ENCODE measurements at places on chromosomes 11 and 22.

- DNase-seq = no peak
Observed at GRCh38 chr22:44196731-44197131, 16.0 kb downstream of the PARVG start.

GRCh38 chr11:120615391-120615790 lies 103.8 kb downstream of the GRIK4 start:
- DNase-seq = no peak

GRCh38 chr11:3158821-3159220 lies 6.3 kb downstream of the OSBPL5 start:
- DNase-seq = no peak

- DNase-seq = no peak
Observed at GRCh38 chr22:24141586-24141985, 39.7 kb upstream of the SUSD2 start.

DNA sequence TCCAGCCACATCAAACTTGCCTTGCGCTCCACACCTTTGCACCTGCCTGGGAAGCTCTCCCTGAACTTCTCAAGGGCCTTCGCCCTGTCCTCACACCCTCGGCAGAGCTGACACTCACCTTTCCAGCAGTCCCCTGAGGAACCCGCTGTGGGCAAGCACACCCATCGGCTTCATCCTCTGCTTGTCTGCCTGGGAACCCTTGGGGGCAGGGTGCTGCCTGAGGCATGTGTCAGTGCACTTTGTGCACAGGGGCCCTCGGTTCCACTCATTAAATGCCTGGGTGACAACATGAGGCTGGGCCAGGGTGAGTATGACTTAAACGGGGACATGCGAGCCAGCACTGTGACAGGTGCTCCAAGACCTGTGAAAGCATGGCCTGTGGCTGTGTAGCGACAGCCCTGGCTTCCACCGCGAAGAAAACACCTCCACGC lies 2.6 kb upstream of the LRFN4 start:
- DNase-seq = no peak

DNA sequence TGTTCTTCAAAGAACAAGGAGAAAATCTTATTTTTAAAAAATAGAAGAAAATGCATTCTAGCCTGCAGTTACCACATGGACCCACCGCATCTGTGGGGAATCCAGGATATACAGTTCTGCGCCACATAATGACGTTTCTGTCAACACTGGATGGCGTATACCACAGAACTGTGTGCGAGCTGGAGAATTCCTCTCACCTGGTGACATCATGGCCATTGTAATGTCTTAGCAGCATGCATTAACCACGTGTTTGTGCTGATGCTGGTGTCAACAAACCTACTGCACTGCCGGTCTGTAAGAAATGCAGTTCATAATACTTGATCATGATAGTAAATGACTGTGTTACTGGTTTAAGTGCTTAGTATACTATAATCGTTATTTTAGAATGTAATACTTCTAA lies 174.7 kb downstream of the TBC1D22A start:
- DNase-seq = no peak

DNA sequence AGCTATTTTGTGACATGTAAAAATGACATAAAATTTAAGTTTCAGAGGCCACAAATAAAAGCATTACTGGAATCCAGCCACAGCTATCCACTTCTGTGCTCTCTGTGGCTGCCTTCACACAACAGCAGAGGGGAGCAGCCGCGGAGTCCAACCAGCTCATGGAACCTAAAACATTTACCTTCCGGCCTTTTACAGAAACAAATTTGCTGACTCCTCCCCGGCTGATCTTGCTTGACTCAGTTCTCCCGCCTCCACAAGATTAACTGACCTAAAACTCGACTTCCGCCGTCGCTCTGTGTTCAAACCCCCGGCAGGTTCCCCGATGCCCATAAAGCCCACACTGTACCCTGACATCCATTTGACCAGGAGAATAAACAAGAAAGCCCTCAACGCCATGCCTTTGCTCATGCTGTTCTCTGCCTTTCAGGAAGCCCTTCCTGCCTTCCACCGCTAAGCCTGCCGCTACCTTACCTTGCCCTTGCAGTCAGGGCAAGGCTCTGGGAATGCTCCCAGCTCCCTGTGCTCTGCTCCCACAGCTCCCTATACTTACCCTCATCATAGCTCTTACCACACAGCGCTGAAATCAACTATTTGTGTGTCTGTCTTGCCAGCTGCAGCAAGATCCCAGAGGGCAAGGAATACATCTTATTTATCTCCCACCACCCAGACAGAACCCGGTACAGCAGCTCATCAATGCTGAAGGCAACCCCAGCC lies 35.4 kb downstream of the MICAL3 start:
- DNase-seq = peak; percentile 36

GRCh38 chr11:131687291-131688047 lies 317.1 kb downstream of the NTM start:
- DNase-seq = no peak

- DNase-seq = no peak
Observed at GRCh38 chr11:65047581-65048422, 6.8 kb downstream of the SAC3D1 start.

- no peak for DNase-seq
Observed at GRCh38 chr11:1382429-1382828, 7.3 kb upstream of the BRSK2 start.

DNA sequence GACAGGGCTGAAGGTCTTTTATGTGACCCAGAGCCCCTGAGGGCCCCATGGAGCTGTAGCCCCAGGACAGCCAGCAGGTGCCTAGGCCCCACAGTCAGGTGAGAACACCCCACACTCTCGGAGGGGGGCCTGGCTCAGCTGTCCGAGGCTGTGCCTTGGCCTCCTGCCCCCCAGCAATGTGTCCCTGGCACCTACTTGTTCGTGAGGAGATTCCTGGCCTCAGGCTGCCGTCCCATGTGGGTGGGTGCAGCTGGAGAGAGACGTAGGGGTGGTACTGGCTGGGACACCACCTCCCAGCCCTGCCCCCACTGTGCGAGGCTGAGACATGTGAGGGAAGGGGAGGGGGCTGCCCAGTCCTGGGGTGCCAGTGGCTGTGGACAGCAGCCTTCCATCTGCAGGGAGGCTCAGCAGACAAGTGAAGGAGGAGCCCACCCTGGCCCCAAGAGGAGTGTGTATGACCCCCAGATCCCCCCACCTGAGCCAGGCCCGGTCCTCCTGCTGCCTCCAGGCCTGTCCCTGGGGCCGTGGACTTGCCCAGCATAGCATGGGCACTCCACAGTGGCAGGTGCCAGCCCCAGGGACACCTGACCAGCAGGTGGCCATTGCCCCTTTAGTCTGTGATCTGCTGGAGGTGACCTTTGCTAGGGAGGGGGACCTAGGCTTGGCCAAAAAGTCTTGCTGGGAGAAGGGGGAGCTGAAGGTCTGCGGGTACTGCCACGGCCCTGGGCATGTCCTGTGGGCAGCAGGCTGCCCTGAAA lies 17.0 kb downstream of the IL17REL start:
- DNase-seq = no peak

DNA sequence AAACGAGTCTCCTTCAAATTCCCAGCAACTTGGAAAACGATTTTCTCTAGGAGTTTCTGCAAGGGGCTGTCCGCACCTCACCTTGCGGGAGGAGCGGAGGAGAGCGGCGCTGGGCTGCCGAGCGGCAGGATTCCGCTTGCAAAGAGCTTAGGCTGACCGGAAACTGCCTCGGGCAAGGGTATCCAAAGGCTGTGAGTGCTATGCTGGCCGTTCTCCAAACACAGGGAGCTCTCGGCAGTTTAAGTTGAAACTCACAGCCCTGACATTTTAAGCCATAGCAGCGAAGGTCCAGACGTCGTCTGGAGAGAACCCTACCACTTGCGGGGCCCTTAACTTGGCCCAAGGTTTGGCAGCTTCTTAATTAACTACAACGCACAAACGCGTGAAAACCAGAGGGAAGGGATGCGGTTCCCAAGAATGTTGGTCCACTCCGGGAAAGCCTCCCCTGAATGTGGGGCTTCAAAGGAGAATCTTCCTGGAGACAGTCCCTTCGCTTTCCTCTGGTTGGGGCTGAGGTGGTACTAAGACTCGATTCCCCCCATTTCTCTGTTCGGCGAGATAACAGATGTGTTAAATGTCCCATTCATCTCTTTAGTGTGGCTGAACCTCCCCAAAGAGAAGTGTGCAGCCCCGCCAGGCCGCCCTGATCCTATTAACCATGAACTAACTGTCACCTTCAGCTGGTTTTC lies 1.1 kb upstream of the DBX1 start:
- DNase-seq = peak; percentile 86

- DNase-seq = no peak
Observed at GRCh38 chr11:75867778-75868374, 52.9 kb downstream of the UVRAG start.

DNA sequence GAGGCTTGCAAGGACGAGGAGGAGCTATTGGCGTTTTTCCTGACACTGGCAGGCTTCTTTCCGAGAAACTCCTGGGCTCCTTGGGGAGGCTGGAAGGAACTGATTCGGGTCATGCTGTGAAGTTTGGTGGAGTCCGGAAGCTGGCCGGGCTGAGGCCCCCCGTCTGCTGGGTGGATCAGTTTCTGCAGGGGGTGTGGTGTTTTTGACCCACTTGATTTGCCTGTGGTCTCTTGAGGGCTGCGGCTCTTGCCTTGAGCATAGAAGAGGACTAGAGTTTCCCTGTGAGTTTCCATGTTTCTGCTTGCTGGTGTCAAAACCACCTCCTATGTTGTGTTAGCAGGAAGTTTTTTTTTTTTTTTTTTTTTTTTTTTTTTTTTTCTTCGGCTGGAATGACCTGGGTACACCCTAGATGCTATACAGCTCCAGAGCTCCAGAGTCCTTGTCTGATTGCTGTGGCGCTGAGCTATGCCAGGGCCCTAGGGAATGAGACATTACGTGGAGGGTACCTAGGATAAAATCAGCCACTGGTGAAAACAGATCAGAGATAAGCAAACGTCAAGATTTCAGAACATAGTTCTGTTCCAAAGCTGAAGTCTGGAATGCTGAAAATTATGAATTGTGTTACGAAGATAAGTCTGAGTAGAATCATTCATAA lies 728 bp downstream of the TBC1D22A start:
- DNase-seq = no peak

DNA sequence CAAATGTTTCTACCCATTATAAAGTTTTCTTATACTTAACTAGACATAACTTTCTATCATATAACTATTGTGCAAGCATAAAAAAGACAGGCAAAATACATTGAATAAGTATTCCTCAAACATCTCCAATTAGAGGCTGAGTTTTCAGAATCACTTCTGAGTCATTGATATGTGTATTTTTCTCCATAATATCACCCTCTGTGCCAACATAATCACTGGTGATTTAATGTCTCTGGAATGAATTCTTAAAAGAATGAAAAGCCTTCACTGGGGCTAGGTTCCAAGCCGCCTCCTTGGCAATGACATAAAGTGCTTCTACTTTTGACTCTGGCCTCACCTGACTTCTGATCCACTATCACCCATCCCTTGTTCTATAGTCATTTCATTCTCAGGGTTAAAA lies 197.0 kb upstream of the E2F8 start:
- DNase-seq = no peak

- peak; percentile 70 for DNase-seq
Observed at GRCh38 chr11:123020968-123021367, 39.3 kb upstream of the BSX start.

GRCh38 chr11:468036-468435 lies 18.0 kb downstream of the PTDSS2 start:
- no peak for DNase-seq

GRCh38 chr22:31367426-31367825 lies 21.3 kb upstream of the PATZ1 start:
- no peak for DNase-seq

DNA sequence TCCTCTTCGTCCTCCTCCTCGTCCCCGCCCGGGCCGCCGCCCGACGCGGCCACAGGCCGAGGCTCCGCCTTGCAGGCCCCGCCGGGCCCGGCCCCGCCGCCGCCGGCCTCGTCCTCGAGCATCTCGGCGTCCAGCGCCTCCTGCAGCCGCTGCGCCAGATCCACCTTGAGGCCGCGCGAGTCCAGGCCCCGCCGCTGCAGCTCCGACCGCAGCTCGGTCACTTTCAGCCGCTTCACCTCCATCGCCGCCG lies 417 bp downstream of the HNRNPUL2 start:
- DNase-seq = no peak

- no peak for DNase-seq
Observed at GRCh38 chr11:122304306-122304705, 188.3 kb upstream of the BLID start.

- no peak for DNase-seq
Observed at GRCh38 chr11:115298300-115299012, 205.8 kb downstream of the CADM1 start.

GRCh38 chr11:26995701-26996460 lies 2.0 kb downstream of the FIBIN start:
- no peak for DNase-seq

DNA sequence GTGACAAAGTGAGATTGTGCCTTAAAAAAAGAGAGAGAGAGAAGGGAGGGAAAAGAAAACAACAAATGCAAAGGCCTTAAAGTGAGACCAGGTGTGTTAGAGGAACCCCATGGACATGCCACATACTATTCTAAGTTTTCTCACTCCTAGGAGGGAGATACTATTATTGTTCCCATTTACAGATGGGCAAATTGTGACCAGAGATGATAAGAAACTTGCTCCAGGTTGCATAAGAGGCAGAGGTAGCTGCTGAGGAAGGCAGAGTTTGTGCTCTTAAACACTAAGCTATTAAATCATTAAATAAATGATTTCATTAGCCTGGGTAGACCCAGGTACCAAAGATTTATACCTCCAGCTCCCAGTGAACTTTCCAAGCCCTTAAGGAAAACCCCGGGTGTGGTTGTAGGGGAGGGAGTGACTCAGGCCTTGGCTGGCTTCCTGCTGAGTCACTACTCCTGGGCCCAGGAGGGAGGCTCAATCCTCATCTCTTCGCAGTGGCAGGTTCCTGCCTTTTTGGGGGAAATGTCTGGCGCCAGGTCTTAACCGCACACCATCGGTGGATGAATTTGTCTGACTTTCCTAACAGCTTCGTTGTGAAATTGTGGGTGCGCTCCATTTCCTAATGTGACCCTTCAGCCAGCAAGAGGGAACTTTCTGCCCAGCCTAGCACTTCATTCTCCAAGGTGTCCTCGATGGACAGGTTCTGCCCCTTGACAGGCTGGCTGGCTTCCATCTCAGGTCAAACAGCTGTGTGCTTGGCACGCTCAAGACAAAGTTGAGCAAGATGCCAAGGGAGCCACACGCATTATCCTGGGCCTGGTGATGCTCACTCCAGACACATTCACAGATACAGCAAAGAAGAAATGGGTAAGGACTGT lies 33.4 kb upstream of the PTPRJ start:
- DNase-seq = peak; percentile 70

GRCh38 chr11:72668629-72669347 lies 5.4 kb downstream of the PDE2A start:
- peak; percentile 61 for DNase-seq

GRCh38 chr11:128389461-128389976 lies 197.8 kb downstream of the ETS1 start:
- peak; percentile 20 for DNase-seq

Data from ELF-1 (cell line).